ENCODE measurements at places on chromosomes 5 and 9.

GRCh38 chr5:149024477-149024876, 38.4 kb downstream of the SH3TC2 start:
- no peak for DNase-seq

DNA sequence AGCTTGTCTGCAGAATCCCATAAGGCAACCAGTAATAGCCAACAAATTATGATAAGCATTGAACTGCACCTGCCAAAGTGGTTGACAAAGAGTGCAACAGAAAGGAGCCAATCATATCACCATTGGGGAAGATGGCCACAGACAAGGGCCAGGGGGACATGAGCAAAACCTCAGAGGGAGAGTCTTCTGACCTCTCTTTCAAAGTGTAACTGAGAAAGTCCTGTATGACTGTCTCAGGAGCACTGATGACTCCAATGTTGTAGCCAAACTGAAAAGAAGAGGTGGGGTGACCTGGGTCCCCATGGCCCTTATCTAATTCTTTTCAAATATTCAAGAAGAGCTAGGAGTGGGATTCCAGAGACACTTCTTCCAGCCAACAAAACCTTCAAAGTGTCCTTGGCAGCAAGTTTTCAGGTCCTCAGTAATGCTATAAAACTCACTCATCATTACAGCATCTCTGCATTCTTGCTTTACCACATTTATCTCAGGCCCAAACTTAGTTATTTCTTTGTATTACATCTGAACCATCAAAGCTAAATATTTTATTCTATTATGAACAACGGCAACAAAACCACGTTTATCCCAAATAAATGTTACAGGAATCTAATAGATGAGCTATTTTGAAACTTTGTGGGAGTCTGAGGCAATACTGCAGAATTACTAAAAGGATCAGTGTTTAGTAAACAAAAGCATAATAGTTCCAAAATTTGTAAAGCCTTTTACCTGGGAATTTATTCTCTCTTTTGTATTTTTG, 24.4 kb downstream of the FBLL1 start:
- DNase-seq, result no peak

DNA sequence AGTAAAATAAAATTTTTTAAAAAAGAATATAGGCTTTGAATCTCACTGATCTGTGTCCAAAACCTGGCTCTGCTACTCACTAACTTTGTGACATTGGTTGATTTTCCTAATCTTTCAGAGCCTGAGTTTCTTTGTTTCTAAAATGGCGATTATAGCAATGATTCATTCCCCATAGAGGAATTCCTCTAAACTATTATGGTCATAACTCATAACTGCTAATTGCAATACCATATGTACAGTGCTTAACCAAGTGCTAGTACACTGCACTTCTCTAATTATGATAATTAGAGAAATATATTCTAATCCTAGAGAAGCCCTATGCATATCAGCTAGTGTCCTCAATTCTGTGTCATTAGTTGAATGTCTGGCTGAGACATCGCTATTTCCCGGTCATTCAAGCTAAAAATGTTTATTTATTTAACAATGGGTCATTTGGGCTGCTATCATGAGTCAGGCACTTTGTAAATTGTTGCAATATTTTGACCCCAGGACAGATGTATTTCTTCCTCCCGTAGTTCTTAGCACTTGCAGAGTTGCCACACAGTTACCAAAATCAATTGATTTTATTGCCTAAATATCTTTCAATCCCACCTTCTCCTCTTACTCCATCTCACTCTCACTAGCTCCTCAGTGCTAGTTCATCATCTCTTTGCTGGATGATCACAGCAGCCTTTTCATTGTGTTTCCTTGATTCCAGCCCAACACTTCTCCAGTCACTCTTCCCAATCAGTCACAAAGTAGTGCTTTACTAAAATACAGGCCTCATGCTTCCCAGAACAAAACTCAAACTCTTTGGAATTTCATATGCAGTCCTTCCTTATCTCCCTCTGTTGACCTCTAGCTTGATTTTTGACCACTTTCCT, 200.9 kb upstream of the PAPPA start:
- no peak for DNase-seq

- DNase-seq, result no peak
Measured at GRCh38 chr5:94505327-94506068, 112.9 kb downstream of the KIAA0825 start.

DNA sequence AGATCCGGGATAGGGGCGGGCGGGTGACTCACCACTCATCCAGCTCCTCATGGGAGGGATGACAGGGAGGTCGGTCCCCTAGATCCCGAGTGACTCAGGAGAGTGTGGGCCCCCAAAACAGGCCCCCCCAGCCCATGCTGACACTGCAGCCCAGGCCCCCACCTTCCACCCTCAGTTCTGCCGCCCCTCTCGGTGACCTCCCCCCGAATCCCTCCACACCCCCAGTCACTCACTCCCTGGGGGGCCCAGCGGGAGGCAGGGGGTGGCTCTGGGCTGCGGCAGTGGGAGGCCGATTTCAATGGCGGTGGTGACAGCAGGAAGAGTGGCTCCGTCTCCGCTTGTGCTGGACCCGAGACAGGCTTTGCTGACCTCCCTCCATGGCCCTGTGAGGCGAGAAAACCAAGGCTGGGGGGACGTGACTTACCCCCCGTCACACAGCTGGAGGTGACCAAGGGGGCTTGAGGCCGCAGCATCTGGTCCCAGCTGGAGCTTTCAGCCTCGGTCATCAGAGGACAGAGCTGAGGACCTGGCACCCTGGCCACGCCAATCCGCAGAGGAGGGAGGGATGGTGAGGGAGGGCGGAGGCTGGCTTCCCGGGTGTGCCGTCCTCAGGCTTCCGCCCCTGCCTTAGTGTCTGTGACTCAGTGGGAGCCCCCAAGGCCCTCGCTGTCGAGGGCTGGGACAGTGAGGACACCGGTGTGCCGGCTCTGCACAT, 9.0 kb downstream of the GPSM1 start:
- DNase-seq, result no peak

DNA sequence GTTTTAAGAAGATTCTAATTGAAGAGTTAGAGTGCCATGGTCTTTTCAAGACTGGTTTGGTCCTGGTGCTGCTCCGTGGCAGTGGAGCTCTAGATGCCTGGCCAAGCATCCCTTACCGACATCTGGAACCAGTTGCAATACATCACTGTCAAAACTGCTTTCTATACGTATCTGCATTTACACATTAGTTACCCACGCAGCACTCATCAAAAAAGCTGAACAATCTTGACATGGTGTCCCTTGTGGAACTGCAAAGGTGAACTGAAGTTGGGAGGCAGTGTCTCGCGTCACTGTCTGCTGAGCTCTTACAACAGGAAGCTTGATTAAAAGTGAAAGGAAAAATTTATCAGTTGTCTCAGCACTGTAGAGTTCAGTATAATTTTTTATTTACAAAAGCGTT, 82.6 kb downstream of the PBX3 start:
- no peak for DNase-seq

DNA sequence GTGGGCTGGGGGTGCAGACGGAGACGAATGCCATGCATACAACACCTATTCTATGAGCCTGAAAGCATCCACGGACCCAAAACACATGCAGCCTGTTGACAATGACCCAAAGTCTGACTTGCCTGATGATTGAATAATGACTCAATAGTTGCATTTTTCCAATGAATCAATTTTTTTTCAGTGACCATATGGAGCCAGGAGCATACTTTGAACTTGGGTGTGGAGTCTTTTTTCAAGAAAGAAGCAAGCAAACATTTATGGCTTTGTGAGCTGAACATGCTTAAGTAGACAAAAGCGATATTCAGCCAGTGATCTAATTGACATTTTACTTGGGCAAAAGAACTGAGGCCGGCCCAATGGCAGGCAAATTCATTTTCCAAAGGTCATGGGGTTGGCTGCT, 283.9 kb upstream of the PANK3 start:
- no peak for DNase-seq

DNA sequence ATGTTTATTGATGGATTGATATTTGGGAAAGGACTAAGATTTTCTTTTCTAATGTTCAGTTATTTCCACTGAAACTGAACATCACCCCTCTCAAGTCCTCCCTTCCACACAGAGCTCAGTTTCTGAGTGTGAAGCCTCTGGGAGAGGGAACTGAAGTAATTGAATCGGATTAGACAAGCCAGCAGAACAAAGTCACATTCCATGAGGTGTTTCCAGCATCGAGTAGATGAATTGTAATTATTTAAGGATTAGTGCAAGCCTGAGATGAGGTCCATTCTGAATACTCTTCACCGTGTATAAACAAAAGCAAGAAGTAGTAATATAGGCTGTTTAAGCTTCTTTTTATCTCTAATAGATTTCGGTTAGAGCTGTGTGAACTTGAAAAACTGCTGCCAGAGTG, 2060.5 kb downstream of the MAT2B start:
- no peak for DNase-seq

- no peak for DNase-seq
Measured at GRCh38 chr9:130327781-130328348, 62.3 kb downstream of the HMCN2 start.

GRCh38 chr9:127187231-127187956, 65.0 kb upstream of the ANGPTL2 start:
- no peak for DNase-seq

GRCh38 chr9:97615439-97616072, 17.6 kb downstream of the TSTD2 start:
- DNase-seq, result no peak

DNA sequence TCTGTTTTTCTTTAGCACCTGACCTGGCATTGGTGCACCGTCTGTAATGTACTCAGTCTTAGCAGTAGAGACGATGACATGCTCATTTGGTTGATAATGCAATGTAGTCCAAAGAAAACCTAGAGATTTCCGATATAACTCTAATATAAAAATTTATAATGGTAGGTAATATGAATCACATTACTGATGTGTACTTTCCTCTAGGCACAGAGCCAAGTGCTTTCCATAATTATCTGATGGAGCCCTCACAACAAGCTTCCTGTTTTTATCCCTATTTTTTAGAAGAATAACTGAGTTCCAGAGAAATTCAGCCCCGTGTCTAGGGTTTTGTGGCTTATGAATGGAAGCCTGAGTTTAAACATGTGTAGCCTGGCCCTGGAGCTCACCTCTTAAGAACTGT, 53.7 kb downstream of the KDM4C start:
- no peak for DNase-seq

DNA sequence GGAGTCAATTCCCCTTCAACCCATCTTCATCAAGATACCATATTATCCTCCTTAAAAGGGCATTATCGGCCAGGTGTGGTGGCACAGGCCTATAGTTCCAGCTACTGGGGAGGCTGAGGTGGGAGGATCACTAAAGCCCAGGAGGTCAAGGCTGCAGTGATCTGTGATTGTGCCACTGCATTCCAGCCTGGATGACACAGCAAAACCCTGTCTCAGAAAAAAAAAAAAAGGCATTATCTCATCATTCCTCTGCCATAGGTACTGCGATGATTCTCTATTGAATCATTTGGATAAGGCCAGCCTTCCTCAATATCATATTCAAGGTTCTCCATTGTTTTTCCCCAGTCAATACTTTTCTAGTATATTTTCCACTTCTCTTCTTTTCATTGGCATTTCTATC, 39.2 kb upstream of the RAB3C start:
- no peak for DNase-seq

- DNase-seq, result peak; percentile 37
Measured at GRCh38 chr5:65100911-65101631, 332.3 kb downstream of the CWC27 start.

DNA sequence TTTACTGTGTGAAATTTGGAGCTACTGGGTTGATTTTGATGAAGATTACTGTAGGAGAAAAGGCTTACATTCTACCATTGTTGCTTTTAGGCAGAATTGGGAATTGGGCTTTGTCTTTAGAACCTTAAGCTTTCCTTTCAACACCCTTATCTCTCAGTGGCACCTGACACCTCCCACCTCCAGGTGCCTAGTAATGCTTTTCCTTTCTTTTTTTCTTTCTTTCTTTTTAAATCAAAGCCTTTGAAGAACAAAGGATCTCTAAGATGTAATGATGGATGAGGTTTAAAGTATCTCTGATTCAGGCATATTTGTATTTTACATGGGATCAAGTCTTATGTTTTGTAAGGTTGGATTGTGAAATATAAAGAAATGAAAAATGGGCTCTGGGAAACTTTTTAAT, 2.9 kb upstream of the ADGRV1 start:
- DNase-seq, result no peak

GRCh38 chr5:151703227-151703626, 16.5 kb upstream of the SPARC start:
- no peak for DNase-seq

GRCh38 chr9:26157411-26157810, 479.2 kb upstream of the TUSC1 start:
- no peak for DNase-seq

DNA sequence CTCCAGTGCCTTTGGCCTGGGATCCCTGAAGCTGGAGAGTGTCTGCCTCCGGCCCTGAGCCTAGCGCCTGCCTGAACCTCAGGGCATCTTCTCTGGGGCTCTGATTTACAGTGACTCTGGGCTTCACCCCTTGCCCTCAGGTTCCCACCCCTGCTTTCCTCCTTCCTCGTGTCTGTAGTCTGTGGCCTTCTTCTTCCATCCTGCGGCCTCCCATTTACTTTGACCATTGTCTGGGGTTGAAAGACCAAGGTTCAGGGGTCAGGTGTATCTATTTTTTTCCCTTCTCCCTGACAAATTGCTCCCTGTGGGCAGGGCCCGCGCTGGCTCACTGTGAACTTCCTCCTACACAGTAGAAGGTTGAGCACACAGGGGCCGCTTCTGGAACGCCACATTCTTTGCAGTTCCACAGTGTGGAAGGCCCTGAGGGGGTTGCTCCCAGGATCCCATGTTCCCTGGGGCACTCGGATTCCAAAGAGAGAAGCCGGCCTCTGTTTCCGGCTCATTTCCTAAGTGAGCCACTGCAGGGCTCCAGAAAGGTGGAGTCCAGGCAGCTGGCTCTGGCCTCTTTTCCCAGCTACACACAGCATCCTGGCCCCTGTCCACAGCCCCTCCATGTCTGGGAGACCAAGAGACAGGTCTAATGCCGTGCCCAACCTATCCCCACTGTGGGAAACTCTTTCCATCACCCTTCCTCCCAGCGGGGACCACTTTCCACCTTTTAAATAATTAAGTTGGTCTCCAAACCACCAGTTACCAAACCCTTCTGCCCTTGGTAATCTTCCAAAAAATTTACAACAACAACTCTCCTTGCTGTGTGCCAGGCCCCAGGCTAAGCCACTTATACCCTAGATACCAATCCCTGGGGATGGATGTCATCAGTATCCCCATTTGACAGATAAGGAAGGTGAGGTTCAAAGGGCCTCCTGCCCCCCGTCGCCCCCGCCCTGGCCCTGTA, 140.3 kb upstream of the IER5L start:
- DNase-seq, result no peak

GRCh38 chr5:58299256-58299655, 160.6 kb downstream of the PLK2 start:
- DNase-seq, result no peak

- no peak for DNase-seq
Measured at GRCh38 chr9:14563902-14564624, 129.2 kb downstream of the ZDHHC21 start.
